HuH-7 (cell line): ENCODE measurements at places on chromosomes 3 and 15.

DNA sequence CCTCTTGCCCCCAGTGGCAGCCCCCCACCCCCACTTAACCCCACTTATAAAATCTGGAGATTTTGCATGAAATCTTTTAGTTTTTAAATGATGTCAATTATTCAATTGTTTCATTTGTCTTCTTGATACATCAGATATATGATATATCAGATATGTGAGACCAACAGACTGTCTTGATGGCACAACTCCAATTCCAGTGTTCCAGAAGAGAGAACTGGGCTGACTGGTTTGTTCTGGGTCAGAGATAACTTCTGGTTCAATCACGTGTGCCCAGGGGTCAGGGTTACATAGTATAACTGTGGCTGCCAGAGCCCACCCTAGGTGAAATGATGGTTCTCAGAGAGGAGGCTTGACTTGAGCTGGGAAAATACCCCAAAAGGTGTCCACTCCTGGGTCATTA lies 32.4 kb upstream of the ATG7 start:
- DNase-seq, result no peak

- DNase-seq, result no peak
Measured at GRCh38 chr3:43399034-43399433, 112.7 kb downstream of the SNRK start.

DNA sequence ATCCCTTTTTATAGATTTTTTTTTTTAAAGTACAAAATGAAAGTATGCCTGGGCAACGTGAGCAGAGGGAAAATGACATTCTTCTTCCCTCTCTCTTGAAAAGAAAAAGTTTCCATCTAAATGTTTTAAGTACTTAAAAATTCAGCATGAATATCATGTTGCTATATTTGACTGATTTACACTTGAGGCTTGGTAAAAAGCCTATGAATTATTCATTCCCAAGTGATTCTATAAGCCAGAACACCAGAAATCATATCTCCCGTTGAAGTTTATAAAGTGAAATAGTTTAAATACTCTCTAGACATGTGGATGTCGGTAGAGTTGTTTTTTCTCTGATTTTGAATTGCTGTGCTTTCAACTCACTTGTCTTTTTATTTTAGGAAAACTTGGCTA lies 276.2 kb upstream of the RARB start:
- DNase-seq, result no peak

DNA sequence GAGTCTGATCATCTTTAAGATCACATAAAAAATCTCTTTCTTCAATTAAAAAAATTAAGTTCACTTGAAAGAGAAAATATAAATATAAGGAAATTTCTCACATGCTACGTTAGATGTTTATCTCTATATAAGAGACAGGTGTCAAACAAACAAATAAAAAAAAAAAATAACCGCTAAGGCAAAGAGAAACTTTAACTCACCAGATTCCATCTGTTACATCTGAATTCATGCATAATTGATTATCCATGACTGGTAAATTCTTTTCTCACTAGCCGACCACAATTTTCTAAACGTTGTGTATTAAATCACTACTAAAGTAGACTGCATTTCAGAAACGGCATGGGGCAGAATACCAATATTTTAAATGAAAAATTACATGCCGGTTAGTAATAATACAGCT lies 9.6 kb upstream of the SATB1 start:
- no peak for DNase-seq

GRCh38 chr15:63194302-63194701 lies 4.9 kb downstream of the RAB8B start:
- DNase-seq, result no peak

DNA sequence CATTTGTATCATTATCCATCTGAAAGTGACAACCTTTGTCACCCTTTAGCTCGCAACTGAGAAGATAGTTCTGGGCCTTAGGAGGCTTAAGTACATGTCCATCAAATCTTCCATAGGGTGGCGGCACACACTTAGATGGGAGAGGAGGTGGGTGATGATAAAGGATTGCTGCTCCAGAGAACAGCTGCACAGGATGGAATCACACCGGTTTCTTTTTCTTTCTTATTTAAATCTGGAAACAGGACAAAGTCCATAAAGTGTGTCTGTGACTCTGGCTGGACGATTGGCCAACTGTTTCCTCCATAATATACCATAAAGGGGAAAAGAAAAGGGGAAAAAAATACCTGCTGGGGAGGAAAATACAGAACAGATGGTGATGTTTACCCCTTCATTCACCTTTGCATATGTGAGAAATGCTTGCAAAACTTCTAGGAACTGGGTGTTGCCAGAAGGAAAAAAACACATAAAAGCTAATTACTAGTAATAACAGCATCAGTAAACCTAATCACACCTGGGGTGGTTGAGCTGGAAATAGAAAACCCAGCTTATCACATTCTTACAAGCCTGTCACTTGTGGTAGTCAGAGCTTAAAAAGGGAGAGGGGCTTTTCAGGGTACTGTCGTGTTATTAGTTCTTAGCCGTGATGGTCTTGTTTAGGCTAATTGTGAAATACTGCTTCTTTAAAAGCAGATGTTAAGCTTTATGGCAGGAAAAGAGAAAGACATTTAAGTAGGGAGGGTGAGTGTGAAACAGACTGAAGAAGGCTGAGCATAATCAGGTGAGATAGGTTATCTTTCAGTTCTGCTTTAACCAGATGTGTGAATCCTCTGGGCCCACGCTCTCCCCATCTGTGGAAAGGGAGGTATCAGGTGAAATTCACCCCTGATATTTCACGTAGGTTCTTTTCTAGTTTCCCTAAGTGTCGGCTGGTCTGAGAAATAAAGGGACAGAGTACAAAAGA lies 16.7 kb downstream of the C2CD4A start:
- no peak for DNase-seq

DNA sequence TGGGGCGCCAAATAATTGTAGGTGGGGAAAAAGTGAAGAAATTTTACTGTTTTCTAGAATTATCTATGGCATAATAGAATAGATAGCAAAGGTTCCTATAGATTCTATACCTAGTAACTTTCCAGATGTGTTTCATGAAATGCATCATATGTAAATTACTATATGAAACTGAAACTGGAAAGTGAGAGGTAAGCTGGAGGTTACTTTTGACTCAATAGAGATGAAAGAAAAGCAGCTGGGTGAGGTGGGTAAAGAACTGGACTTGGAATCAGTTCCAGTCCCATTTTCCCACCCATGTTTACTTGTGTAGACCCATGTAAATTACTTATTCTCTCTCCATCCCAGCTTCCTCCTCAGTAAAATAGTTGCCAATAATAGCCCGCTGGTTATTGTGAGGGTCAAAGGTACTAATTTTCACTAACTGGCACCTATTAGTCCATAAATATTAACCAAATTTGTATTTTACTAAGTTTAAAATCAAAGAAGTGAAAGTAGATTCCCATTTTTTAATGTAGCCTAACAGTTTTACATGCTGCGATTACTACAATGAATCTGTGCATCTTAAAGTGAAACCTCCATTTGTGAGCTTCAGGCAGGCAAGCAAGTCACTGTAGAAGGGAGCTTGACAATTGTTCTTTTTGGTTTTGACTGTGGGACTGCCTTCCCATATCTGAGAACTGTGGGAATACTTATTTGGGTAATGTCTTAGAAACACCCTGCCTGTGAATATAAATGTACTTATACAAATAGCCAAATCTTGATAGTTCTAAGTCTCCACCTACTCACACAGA lies 312.1 kb downstream of the SLC9A9 start:
- DNase-seq, result no peak

GRCh38 chr3:145133281-145133680 lies 1027.7 kb downstream of the PLOD2 start:
- no peak for DNase-seq
